ENCODE measurements at places on chromosomes 13 and 19.

DNA sequence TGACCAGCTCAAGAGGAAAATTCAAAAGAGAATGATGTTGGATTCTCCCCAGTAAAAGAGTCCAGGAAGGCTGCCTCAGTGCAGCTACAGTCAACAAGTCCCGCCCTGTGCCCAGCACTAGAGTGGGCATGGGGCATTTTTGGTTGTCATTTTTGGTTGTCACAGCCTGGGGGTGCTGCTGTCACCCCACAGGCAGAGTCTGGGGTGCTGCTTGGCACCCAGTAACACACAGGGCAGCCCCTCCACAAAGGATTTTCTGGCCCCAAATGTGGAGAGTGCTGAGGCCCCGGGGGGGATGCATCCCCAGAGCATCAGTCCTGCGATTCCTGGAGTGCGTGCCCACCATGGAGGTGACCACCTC is 28.2 kb upstream of the TMEM255B start:
- DNase-seq: no peak

- no peak for DNase-seq
These were observed 1576.7 kb downstream of the SLITRK1 start for GRCh38 chr13:82305588-82305987.

DNA sequence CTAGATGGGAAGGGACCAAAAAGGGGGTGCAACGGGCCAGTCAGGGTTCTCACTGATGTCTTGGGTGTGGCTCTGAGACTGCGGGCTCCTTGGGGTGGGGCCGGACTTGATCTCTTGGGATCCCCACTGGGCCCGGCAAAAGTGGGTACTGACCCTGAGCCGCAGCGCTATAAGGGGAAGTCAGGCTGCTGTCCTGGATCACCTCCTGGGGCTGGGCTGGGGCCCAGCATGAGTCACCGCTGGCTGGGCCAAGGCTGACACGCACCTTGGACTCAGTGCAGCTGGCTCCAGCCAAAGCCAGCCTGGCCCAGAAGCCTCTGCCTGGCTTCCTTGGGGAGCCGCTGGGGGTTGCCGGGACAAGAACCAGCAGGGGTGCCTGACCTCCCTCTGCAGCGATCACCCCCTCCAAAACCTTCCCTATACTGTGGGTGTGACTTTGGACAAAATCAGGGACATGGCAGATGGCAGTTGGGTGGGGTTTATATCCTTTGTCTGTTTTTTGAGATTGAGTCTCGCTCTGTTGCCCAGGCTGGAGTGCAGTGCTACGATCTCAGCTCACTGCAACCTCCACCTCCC is 617 bp upstream of the IQCN start:
- peak; percentile 57 for DNase-seq

GRCh38 chr19:17347361-17347760 is 10.0 kb downstream of the GTPBP3 start:
- DNase-seq: no peak

GRCh38 chr13:33678906-33679657 is 138.9 kb upstream of the RFC3 start:
- no peak for DNase-seq

DNA sequence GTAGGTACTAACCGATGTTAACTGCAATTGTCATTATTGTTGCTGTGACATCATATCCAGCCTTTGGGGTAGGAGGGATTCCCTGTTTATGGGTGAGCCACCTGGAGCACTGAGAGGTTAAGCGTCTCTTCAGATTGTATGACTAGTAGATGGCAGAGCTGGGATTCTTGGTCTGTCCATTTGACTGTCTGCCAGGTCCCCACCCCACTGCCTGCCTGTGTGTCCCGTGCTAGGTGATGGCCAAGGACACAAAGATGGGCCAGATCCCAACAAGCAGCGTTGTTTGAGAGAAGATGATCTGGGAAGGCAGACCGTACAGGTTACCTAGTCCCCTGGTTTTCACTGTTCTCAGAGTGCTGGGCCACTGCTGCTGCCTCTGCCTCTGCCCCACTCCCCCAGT is 16.6 kb downstream of the PPP2R1A start:
- DNase-seq: no peak

Measured in cerebellum (tissue), 4 donors.